ENCODE measurements at places on chromosomes 1 and 21.

- no peak for DNase-seq
These were observed 36.5 kb downstream of the GPSM2 start for GRCh38 chr1:108913105-108913948.

DNA sequence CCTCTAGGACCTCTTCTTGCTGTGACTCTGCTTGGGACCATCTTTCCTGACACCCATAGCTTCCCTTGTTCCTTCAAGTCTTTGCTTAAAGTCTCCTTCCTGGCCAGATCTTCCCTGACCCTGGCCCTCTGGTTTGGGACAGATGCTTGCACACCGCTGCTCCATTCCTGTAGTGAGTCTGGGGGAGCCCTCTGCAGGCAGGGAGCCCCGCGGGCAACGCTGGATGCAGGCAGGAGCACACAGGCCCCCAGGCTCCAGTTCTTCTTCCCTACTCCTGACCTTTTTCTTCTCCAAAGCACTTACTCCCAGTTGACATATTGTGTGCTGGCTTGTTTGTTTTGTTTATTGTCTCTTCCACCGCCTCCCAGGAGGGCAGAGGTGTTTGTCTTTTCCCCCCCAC, 413.4 kb downstream of the CAMTA1 start:
- no peak for DNase-seq

DNA sequence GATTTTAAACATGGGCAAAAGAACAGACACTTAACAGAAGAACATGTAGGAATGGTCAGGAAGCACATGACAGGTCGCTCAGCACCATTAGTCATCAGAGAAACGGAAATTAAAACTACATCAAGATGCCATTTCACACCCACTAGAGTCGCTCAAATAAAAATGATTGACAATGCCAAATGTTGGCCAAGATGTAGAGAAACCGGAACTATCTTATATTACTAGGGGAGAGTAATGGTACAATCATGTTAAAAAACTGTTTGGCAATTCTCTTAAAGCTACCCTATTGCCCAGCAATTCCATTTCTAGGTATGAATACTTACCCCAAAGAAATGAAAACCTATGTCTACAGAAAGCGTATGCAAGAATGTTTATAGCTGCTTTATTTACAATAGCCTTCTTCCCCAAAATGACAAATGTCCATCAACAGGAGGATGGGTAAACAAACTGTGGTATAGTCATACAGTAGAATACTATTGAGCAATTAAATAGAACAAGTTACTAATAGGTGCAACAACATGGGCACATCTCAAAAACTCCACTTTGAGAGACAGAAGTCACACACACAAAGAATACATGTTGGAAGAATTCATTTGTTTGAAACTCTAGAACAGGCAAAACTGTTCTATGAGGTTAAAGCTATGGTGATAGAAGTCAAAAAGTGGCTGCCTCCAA, 92.8 kb downstream of the ETS2 start:
- no peak for DNase-seq

- no peak for DNase-seq
These were observed 35.5 kb downstream of the TRIM11 start for GRCh38 chr1:228370941-228371740.

DNA sequence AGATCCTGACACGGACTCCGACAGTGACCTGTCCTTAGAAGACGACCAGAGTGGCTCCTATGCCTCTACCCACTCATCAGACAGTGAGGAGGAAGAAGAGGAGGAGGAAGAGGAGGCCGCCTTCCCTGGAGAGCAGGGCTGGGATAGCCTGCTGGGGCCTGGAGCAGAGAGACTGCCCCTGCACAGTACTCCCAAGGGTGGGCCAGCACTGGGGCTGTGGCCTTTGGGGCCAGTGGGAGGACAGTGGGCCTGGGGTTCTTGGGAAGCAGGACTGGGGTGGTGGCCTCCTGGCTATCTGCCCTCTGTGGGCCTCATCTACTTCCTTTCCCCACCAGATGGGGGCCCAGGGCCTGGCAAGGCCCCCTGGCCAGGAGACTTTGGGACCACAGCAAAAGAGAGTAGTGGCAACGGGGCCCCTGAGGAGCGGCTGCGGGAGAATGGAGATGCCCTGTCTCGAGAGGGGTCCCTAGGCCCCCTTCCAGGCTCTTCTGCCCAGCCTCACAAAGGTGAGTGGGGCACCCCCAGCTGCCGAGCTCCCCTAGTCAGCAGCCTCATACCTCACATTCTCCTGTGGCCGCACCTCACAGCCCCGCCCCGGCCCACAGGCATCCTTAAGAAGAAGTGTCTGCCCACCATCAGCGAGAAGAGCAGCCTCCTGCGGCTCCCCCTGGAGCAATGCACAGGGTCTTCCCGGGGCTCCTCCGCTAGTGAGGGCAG, 10.0 kb downstream of the PSRC1 start:
- no peak for DNase-seq

DNA sequence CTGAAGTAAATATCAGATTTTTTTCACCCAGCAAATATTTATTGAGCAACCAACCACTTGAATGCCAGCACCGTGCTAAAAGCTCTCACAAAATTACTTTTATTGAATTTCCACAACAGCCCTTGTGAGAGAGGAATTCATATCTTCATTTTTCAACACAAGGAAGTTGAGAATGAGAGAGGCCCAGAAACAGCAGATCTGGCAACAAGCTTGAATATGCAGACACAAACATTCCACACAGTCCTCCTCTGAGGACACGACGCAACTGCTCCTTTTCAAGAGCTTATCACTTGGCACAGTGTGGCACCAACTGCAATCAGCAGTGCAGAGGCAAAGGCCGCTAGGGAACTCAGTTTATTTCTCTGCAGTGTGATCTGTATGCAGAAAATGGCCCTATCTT, 32.2 kb upstream of the IFNAR2 start:
- DNase-seq = no peak

GRCh38 chr1:58290685-58291372, 255.7 kb downstream of the OMA1 start:
- no peak for DNase-seq

GRCh38 chr1:33332881-33333280, 12.0 kb upstream of the A3GALT2 start:
- no peak for DNase-seq

- DNase-seq = no peak
These were observed 75.7 kb upstream of the KIF26B start for GRCh38 chr1:245079021-245079609.

DNA sequence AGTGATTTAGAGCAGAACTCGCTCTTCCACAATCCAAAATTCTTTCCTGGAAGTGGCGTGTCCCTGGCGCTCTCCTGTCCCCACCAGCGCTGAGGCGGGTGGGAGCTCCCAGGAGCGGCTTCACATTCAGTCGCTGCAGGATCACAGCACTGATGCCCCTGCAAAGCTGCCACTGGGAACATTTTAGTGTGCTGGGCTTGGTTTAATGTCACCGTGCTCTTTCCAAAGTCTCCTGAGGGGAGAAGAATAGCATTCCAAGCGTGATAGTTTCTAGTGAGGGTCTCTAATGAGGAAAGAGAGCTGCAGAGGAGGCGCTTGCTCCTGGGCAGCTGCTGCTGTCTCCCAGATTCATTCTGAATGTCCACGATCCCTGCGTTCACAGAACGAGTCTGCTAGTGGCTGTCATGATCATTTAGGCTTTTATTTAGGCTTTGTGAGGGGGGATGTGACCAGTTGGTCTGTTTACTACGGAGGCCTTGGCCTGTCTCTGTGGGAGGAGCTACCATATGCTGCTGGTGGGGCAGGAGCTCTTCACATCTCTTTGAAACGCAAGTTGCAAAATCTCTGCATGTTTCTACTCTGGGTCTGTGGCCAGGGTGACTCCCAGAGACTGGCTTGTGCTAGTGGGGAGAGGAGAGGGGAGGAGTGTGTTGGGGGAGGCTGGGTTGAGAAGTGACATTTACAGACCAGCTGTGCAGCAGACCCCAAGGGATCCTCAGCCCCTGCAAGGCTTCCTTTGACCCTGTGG, 23.4 kb downstream of the OLFML3 start:
- DNase-seq = no peak

DNA sequence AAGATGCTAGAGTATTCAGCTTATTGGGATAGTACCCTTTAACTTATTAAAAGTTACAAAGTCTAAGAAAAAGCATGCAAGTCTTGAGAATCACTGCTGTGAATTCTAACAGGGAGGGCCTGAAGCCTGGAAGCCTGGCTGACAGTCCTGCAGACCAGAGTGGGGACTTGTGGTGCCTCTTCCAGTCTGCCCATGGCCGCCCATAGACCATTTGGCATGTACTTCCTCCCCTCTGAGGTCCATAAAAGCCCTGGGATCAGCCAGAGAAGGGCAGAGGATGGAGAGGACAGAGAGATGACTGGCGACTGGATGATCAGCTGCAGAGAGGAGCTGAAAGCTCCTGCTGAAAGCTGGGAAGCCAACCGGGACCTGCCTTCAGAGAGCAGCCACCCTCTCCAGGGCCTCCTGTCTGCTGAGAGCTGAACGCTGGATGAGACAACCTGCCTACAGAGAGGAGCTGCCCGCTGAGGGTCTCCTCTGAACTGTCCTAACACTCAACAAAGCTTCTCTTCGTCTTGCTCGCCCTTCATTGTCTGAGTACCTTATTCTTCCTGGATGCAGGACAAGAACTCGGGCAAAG, 12.5 kb upstream of the SLC1A7 start:
- no peak for DNase-seq

DNA sequence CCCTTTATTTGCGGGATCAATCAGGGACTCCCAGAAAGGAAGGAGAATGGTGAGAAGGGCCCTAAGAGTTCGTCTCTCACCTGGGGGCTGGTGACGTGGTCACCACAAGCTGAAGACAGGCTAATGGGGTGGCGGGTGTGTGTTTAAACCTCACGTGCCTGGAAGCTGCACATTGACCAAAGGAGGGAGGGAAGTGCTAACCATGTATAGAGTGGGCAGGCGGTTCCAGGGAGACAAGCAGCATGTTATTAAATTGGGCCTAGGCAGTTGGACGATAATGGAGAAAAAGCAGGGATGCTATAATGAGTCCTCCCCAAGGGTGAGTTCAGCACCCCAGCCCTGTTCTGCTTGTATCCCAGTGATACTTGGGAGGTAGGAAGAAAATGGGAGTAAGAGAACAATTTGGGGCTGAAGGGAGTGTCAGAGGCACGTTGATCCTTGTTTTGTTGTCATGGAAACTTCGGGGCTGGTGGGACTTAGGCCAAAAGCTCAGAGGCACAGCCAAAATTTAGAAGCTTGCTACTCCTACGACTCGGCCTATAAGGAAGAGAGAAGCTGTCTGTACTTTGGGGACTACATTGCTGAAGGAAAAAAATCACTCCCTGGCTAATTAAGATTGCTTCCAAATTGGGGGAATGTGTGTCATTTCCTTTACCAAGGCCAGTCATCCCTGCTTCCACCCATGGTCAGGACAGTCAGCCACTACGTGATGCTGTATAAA, 33.2 kb upstream of the EPHA8 start:
- no peak for DNase-seq

DNA sequence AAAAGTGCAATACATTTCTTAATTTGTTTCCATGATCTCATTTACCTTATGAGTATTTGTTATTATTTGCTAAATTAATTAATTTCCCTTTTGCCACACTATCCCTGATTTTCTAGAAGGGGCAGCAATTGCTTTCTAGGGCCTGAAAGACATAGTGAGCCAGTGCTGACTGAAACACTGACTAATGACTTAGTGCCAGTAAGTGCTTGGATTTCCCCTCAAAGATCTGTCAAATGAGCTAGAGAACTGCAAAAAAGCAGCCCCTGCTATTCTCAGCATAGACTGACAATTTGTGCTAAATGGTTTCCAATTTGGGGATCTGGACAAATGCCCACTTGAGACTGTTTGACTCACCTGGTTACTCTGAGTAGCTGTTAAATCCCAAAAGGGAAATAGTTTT, 35.6 kb upstream of the USH2A start:
- DNase-seq = no peak
